Aortic smooth muscle cell (primary cell): ENCODE measurements at places on chromosomes 1 and 21. TPM values are rescaled to one million over a fixed set of nuclear protein-coding genes. Genes with fewer than 3 reads are reported as not detected.

The OR14K1 gene
- not detected in 2 replicates for total RNA-seq

The SMPDL3B gene
- total RNA-seq, result not detected in 2 replicates

The CA6 gene
- not detected in 2 replicates for total RNA-seq

The OPRD1 gene
- total RNA-seq, result under 0.01 TPM in 1 of 2 replicates, not detected in the other

The GREM2 gene
- total RNA-seq, result 1.6 and 6.8 TPM in 2 replicates

The DNM3 gene
- total RNA-seq, result 1.1 and 1.2 TPM in 2 replicates

The HRNR gene
- total RNA-seq, result not detected in 2 replicates

The COL16A1 gene
- total RNA-seq, result 48.1 and 59.5 TPM in 2 replicates

The ATAD3C gene
- total RNA-seq, result 0.56 and 0.66 TPM in 2 replicates

The PPP1R15B gene
- total RNA-seq, result 19.4 and 23.1 TPM in 2 replicates

The RHCE gene
- total RNA-seq, result 0.79 and 0.81 TPM in 2 replicates

The C1orf87 gene
- total RNA-seq, result not detected in 2 replicates
